ENCODE measurements at places on chromosomes 6 and 20. TPM values are rescaled to one million over a fixed set of nuclear protein-coding genes. Genes with fewer than 3 reads are reported as not detected.
A peak's percentile ranks its signal among the peaks of the same experiment; 100 is the strongest.

HIVEP1 gene
- 22.4 TPM for polyA plus RNA-seq

DNA sequence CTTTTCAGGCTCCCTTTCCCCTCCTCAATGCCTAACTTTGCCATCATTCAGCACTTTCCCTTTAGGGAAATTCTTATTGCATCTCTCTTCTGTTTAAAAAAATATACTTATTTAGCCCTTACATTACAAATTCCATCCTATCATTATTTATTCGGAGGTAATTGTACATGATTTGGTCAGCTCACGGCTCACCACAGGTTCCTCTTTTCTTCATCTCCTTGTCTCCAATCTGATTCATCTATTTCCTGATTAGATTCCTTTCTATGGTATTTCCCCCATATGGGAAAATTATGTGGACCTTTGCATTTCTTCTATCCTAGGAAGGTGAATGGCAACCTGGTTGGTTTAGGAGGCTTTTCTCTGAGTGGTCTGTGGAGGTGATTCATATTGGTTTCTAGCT, 12.9 kb upstream of the EMILIN3 start:
- DNase-seq: no peak

BICRAL gene
- 15.6 TPM for polyA plus RNA-seq

ADGRG6 gene
- polyA plus RNA-seq: 28.4 TPM

DNA sequence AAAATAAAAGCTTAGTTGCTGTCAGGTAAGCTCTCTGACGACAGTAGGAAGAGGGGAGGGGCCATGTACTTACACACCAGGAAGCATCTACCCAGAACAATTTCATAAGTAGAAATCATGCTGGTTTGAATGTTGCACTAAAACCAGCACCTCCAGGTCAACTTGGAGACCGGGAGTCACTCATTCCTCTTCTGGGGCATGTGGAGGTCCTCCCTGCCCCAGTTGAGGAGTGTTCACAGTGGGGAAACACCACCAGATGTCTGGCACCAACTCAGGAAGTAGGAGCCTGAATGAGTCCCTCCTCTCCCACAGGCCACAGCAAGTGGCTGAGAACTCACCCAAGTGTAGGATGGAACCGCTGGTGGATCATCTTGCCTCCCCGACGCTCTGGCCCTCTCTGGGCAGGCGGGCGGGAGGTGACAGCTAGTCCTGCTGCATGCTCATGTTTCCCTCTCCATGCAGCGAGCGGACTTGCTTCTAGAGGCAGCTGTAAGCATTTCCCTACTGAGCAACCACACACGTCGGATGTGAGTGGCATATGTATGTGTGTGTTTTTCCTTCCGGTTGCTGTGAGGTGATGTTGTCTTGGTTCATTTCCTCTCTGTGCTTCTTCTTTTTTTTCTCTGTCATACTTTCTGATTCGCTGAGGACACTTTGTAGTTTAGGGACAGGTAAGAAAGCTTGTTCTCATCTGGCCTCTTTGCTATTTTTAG, 149.5 kb upstream of the NEDD9 start:
- DNase-seq: no peak

- peak; percentile 59 for DNase-seq
Observed at GRCh38 chr20:63739130-63740069, at the start of gene SLC2A4RG. TSS of gene SLC2A4RG (plus strand) at chr20:63739776. CDS start at chr20:63739913, 137 bp downstream.

CPXM1 gene
- polyA plus RNA-seq: 206 TPM

- no peak for DNase-seq
Observed at GRCh38 chr6:112701201-112701600, 354.1 kb downstream of the RFPL4B start.

SNX3 gene
- polyA plus RNA-seq: 229 TPM

DNA sequence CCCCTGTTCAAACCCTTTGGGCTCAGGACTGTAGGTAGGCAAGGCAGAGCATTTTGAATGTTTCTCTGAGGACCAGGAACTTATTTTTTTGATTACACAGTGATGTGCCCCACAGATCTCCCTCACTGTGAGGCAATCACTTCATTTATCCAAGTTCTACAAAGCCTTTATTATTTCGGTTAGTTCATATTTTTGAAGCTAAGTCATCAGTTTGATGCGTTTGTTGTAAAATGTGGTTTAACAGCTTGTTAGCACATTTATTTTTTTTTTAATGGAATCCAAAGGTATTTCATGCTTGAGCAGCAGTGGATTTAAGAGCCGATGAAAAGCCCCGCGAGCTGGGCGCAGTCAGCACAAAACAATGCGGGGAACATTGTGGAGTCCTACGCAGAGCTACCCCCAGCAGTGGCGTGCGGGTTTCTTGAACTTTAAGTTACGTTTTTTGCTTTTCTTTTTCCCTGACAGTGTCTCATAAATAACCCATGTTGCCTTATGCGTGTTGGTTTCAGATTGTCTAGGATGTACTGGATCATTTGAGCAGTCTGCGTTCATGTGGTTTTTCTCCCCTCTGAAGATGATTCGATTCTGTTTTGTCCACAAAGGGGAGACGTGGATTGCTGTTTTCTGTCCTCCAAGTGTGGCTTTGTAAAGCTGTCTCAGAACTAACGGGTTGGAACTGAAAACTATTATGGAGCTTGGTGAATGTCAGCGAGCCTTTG, 233.6 kb upstream of the BMP2 start:
- DNase-seq: peak; percentile 12

RFX6 gene
- polyA plus RNA-seq: not detected

CLPSL1 gene
- 1.3 TPM for polyA plus RNA-seq

DNA sequence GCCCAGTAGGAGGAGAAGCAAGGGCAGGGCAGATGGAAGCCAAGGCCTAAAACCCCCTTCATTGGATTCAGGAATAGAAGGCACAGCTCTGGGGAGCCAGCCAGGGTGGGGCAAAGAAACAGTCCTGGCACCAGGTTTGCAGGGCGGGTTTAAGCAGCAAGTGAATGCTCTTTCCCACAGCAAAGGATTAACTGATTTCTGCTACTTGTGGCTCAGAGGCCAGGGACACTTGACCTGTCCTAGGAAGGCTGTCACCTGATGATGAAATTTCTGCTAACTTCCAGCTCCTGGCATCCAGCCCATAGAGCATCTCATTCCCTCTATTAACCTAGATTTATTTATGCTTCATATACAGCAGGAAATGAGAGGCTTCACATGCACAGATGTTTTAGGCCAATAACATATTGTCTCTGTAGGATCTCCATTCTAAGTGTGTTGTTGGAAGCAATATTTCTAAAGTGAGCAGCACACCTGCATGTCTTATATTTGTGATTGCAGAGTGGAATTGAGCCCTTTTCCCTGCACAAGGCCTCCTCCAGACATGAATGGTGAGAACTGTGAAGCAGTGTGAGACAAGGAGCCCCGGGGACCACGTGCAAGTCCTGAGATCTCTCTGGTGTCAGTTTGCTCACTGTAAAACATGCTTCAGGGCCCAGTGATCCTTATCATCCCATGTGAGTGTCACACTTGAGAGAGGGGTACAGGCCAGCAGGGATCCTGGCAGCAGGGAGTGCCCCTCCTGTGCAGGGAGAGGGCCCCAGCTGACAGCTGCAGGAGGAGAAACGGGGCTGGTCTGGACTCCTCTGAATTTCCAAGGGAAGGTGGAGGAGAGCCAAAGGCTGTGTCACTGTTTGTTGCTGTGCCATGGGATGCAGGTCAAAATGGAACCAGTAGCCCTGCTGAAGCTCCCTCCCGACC, 41.1 kb upstream of the CST5 start:
- no peak for DNase-seq

DNA sequence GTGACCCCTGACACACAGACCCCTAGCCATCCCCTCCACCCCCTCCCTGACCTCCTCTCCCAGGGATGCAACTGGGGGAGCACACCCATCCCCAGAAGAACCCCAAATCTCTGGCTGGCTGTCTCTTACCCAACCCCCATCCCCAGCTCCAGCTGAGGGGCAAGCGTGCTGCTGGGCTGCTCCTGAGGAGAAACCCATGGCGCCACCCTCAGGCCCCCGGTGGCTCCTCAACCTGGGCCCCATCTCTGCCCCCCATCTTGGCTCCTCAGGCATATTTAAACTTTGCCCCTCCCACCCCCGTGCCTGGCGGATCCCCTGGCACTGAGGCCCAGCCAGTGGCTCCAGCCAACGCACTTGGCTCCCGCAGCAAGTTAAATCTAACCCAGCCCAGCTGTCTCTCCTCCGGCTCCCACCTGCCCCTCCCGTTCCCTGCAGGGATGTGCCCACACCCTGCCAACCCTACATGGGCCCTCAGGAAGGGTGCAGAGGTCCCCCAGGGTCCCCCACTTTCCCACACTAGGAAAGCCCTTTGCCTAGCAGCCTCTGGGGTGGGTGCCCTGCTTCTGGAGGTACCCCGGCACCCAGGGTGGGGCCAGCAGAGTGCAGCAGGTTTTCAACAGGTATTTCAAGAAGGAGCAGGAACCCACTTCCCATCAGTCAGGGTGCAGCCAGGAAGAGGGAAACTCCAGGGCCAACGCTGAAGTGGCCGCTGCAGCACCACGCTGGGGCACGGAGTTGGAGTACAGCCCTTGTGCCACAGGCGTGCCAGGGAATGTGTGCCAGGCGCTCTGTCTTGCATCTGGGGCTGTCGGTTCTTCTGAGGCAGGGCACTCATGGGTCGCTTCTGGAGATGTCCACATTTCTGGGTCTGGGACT, 5.3 kb upstream of the OSBPL2 start:
- no peak for DNase-seq

DNA sequence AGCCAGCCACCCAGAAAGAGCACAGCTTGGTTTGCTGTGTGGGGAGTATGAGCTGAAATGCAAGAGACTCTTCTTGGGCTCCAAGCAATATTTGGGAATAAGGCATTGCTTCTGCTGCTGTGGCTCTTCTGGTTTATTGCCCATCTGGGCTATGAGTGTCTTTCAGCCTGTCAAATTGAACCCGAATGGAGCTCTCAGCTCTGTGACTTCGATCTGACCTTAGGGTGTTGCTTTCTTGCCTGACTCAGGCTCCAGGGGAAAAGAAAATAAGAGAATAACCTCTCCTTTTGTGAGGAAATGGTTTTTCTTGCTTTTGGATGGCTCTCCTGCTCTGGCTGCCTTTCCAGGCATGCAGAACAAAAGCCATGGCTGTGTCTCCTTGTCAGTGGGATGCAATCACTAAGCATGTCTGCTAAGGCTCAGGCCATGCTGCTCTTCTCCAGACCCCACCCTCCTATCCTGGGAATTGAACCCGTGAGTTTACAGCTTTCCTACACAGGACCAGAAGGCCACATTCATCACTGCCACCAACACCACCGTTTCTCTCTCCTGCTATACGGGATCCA, 169.4 kb upstream of the JAG1 start:
- DNase-seq: no peak

DNA sequence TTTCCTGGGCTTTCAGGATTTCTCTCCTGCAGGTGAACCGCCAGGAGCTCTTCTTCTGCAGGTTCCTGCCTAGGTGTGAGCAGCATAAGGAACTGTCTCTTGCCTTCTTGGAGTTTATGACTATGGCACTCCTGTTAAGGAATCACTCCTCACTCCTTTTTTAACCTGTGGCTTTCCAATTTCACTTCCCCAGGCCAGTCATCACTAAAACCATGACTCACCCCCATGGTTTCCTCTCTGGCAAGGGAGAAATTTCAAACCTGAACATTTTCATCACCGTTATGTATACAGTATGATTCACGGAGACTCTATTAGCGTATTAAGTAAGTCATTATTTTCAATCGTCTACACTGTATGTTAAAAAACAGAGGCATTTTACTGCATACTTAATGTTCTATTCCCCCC, 78.2 kb upstream of the ARID1B start:
- no peak for DNase-seq

- no peak for DNase-seq
Observed at GRCh38 chr20:62799459-62799858, 3.2 kb downstream of the MRGBP start.

C20orf204 gene
- 0.56 TPM for polyA plus RNA-seq

MYH7B gene
- polyA plus RNA-seq: 2.7 TPM

IRF4 gene
- 0.24 TPM for polyA plus RNA-seq

GRCh38 chr6:20310185-20310584, 91.5 kb upstream of the E2F3 start:
- DNase-seq: no peak

DNA sequence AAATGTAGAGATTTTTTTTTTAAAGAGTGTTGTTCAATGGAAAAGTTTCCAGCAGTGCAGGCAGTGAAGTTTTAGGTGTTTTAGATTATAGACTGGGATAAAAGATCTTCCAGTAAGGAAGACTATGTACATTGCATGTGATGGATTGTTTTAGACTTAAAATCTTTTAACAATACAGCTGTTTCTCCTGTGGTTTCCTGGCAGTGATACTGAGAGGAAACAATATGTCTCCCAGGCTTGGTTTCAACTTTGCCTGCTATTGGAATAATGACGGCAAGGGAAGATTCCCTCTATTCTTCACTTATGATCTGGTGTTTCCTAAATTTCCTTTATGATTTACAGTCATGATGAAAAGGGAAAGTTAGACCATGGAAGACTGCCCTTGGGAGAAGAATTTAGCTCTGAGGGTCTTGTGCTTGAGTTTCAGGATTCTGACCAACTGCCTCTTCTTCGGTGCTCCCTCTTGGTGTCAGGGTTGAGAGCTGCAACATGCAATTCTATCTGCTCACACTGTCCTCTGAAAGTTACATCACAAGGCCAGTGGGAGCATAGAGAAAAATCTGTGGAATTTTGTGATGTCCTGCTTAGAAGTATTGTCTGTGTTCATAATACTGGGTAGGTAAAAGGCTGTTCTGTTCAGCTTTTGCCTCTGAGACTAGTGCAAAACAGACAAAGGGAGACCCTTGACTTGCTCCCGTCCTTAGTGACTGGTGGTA, 262.8 kb upstream of the MAN1A1 start:
- no peak for DNase-seq

GRCh38 chr6:135283926-135284325, 102.8 kb downstream of the MYB start:
- no peak for DNase-seq
